ENCODE measurements at places on chromosomes 2 and 18.

DNA sequence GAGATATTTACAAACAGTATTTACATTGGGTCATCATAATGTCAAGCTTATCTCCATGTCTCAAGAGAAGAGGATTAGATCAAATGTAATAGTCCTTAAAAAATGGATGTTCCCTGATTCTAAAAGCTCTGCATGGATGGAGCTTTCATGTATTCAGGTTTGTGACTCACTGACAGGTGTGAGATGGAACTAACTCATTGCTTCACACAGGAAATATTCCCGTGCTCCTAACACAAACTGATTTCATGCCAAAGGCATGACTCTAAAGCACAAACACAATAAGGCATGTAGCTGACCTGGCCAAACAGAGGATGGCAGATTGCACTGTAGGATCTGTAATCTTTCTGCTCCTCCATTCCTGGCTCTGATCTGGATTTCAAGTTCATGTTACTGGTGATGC, 110.0 kb downstream of the ALK start:
- no peak for DNase-seq

DNA sequence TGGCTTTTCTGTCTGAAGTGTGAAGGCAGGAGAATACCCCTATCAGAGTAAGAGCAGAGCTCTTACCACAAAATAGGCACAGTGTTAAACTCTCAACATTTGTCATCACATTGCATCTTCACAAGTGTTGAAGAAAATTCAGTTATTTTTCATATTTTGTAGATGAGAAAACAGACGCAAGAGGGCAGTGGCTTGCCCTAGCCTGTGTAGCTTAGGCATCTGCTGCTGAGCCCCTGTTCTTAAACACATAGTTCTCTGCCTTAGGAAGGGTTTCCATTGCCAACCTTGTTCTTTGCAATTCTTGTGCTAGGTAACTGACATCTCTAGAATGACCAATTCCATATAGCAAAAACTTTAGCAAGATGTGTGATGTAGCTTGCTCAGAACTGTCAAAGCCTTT, 112.7 kb upstream of the RMDN2 start:
- no peak for DNase-seq

GRCh38 chr2:233519787-233520611, 46.6 kb downstream of the USP40 start:
- DNase-seq = no peak

DNA sequence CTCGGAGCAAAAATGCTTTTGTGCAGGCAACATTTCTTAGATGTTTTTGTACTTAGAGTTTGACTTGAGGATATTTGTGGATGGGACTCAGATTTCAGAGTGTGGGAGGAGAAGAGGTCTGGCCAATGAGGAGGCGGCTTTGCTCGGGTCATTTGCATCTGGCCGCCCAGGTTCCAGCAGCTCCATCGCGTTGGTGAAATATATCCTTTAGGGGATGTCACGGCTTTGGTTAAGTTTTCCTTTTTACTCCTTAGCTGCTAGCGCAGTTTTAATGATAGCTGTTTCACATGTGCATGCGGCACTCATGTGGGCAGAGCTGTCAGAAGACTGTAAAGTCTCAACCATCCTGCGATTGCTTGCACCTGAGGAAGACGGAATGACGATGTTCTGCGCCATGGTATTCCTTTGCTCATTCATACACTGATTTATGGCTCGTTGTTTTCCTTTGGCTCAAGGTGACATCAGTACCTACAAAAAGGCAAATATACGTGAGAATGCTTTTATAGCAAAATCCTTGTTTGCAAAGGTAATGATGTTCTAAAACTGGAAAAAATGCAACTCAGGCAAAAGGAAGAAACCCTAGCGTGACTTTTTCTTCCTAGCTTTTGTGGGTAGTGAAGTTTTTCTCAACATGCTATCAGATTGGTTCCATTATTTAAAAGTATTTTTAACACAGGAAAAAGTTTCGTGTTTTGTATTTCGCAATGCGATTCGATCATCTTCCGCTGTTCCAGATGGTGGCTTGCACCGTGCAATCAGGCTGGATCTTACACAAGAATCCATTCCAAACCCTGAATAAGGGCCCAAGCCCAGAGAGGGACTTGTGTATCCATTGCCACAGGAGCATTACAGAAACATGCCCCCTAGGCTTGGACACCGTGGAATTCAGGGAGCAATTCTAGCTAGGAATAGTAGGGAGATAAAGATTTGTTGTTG, 70.5 kb upstream of the ZNF516 start:
- peak; percentile 52 for DNase-seq

- no peak for DNase-seq
Measured at GRCh38 chr18:10930076-10930475, 219.3 kb downstream of the PIEZO2 start.

GRCh38 chr2:14304326-14304725, 328.2 kb upstream of the LRATD1 start:
- DNase-seq = no peak

All from left colon (tissue), 2 donors.